Activated T-helper 1 cell treated with anti-CD3 and anti-CD28 coated beads, Interleukin-12 subunit alpha, Interleukin-12 subunit beta, Interleukin-2, Interleukin-4 antibody, amounts not matched to agents 30 ng/mL and 10 ng/mL and 1 ng/mL, durations not matched to agents 14 hours and 24 hours and 36 hours (primary cell): ENCODE measurements at places on chromosomes 1 and 21. TPM values are rescaled to one million over a fixed set of nuclear protein-coding genes. Genes with fewer than 3 reads are reported as not detected.

DNA sequence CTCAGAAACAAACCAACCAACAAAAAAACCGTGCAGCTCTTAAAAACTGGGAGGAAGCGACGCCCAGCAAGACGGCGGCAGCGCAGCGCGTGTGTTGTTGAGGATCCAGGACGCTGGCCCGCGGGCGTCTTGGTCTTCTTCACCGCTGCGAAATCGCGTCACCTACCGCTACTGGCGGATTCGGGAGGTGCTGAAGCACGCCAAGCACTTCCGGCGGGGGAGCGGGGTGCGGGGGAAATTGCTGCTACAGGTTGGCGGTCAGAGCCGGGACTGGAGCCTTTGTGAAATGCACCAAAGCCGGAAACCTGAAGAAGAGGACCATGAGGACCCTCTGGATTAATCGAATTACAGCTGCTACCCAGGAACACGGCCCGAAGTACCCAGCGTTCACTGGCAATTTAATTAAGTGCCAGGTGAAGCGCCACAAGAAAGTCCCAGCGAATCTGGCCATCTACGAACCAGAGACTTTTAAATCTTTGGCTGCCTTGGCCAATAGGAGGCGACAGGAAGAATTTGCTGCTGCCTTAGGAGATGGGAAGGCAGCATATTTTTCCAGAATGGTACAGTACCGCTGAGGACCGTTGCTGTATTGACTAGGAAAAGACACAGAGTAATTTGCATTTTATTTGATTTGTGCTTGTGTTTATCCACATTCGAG, 11.9 kb upstream of the RIPPLY3 start:
- no peaks in the 10 kb centered on the region for H3K36me3 ChIP-seq
- peaks cover 7% of the 10 kb centered on the region for H3K4me1 ChIP-seq
- no peak overlapping the region for H3K4me3 ChIP-seq

GRCh38 chr1:218348628-218349071, 3.5 kb downstream of the TGFB2 start:
- H3K4me3 ChIP-seq, result no peak overlapping the region
- peaks cover 27% of the 10 kb centered on the region for H3K4me1 ChIP-seq
- no peak for DNase-seq
- peaks cover 2% of the 10 kb centered on the region for H3K36me3 ChIP-seq
- peaks cover 57% of the 10 kb centered on the region for H3K27me3 ChIP-seq
- H3K27ac ChIP-seq, result no peak overlapping the region

DNA sequence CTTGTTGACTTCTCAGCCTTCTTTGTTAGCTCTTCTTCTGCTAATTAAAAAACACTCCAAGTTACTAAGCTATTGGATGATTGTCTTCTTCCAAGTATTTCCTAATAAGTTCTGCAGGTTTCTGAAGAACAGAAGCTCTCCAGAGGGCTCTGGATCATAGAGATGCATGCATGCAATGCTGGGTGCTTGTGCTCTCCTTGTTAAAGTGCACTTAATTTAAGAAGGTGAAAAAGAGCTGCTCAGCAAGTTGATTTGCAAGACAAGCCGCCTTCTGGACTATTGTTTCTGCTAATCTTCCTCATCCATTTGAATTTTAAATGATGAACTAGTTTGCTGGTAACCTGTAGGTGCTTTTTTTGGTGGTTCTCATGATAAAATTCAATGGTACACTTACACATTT, 16.1 kb downstream of the RRP15 start:
- H3K4me1 ChIP-seq, result peaks cover 5% of the 10 kb centered on the region
- H3K27me3 ChIP-seq, result no peaks in the 10 kb centered on the region
- H3K4me3 ChIP-seq, result no peak overlapping the region
- no peak overlapping the region for H3K27ac ChIP-seq

DNA sequence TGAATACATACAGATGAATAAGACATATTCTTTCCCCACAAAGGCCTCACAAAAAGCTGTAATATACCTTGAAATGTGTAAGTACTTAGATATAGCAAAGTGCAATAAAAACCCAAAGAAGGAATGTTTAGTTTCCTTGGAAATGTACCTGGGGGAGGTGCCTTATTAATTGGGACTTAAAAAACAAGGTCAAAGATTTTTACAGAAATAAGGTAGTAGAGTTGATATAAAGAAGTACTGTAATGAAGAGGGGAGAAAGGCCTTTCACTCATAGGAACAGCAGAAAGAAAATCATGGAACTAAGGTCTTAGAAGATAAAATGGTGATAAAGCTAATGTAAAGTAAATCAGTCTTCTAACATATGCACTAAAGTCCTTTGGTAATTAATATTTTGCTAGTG, 153.9 kb upstream of the B3GALT2 start:
- H3K4me3 ChIP-seq, result no peak overlapping the region
- DNase-seq, result no peak
- no peak overlapping the region for H3K27ac ChIP-seq
- peaks cover 7% of the 10 kb centered on the region for H3K4me1 ChIP-seq
- peaks cover 7% of the 10 kb centered on the region for H3K27me3 ChIP-seq
- no peaks in the 10 kb centered on the region for H3K36me3 ChIP-seq

DNA sequence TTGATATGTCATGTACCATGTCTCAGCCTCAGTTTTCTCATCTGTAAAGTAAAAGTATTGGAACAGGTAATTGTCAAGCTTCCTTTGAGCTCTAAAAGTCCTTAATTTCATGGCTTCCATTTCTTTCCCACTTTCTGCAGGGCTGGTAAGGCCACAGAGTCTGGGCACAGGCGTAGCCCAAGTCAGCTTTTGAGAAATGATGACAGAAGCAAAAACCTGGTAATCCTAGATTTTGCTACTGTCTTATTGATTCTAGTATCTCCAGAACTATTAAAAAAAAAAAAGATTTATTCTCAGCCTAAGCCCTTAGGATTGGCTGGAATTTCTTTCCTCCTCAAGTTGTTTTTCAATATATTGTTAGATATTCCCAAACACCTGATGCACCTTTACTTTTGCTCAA, 31.3 kb downstream of the PLXNA2 start:
- H3K36me3 ChIP-seq, result no peaks in the 10 kb centered on the region
- DNase-seq, result no peak
- H3K4me1 ChIP-seq, result no peaks in the 10 kb centered on the region
- no peak overlapping the region for H3K27ac ChIP-seq

DNA sequence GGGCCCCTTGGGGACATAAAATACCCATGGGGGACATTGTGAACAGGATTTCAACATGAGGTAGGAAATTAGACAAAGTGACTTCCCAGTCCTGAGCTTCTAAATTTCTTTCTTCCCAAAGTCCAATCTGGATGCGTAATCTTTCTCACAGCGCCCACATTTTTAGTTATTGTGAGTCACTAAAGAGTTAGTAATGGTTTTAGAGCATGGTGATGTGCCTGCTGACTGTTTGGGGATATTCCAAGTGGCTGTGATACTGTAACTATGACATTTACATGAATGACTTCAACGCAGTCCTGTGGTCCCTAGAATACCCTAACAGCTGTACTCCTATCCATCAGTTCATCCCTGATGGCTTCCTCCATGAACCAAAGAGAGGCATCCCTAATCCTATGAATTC, 224.0 kb upstream of the COA6 start:
- no peak for DNase-seq
- no peaks in the 10 kb centered on the region for H3K36me3 ChIP-seq
- peaks cover 6% of the 10 kb centered on the region for H3K4me1 ChIP-seq

DNA sequence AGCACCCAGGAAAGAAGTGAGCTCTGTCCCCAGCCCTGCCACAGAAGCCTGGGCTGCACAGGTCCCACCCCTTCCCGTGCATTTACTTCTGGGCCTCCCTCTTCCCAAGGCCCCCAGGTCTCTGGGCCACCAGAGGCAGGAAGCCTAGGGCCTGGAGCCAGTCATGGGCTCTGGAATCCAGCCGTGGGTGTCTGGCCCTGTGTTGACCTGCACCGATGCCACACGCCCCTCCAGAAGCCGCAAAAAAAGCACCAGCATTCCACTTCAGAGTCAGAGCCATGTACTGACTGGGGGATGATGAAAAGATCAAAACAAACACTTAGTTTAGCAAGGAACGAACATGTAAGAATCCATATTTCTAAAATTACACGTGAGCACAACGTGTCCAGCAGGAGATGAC, 141.7 kb downstream of the NPHP4 start:
- H3K36me3 ChIP-seq, result no peaks in the 10 kb centered on the region
- H3K27me3 ChIP-seq, result no peaks in the 10 kb centered on the region
- H3K4me1 ChIP-seq, result no peaks in the 10 kb centered on the region
- no peak for DNase-seq

DNA sequence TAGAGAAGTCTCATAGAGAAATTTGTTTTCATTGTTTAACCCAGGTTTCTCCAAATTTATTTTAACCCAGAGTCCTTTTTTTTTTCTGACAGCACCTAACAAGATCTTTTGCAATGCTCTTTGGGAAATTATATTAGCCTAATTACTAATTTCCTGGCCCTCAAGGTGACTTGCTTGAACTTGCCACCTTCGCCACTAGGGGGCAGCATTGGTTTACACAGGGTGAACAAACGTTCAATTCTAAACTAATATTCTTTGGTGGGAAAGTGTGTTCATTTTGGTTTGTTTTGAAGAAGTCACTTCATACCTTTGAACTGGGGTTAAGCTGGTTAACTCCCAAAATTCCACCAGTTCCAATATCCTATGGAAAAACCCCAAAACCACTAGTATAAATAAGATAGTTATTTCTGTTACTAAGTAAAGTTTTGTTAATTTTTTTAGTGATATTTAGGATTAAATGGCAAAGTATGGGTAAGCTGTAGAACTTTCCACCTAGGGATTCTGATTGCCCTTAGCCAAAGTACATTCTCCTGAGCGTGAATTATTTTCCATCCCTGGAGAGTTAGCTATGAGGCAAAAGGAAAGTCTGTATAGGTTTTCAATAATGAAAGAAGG, 13.0 kb downstream of the CCDC190 start:
- H3K4me3 ChIP-seq, result no peak overlapping the region
- H3K4me1 ChIP-seq, result no peaks in the 10 kb centered on the region
- H3K36me3 ChIP-seq, result no peaks in the 10 kb centered on the region
- H3K27ac ChIP-seq, result no peak overlapping the region
- DNase-seq, result peak; percentile 39

GRCh38 chr1:64981601-64982533, 15.5 kb upstream of the JAK1 start:
- no peak for DNase-seq
- peaks cover 8% of the 10 kb centered on the region for H3K27me3 ChIP-seq
- H3K27ac ChIP-seq, result no peak overlapping the region
- no peaks in the 10 kb centered on the region for H3K36me3 ChIP-seq
- peaks cover 14% of the 10 kb centered on the region for H3K4me1 ChIP-seq

- peak overlapping the region; percentile 23 for H3K4me3 ChIP-seq
- peak overlapping the region; percentile 80 for H3K27ac ChIP-seq
- no peak for DNase-seq
- H3K4me1 ChIP-seq, result peaks cover 42% of the 10 kb centered on the region
- H3K27me3 ChIP-seq, result no peaks in the 10 kb centered on the region
Measured at GRCh38 chr1:145985502-145986439, 10.6 kb downstream of the TXNIP start.

DNA sequence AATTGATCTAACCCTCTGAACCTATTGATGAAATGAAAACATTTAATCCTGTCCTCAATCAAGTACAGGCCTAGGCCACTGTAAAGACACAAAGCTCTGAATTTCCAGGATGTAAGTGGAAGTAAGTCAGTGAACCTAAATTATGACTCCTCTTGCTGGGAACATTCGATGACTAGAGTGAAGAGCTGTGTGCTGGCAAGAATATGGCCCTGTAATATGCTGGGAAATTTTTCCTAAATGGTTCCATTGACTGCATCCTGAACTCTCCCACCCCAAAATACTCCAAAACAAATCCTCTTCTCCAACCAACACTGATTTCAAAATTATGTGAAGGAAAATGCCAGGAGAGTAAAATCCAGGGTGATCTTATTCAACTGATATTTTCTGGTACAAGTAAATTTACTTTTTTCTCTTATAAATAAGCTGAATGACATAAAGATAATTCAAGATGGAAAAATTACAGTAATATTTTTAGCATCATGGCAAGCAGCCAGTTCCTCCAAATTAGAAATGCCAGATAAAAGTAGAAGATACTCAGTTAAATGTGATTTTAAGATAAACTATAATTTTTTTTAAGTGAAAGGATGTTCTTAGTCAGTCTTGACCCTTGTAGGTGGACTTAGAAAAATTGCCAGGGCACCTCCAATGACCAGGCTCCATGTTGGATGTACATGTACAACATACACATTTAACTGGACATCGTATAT, 269.4 kb downstream of the PTGER3 start:
- H3K27ac ChIP-seq, result no peak overlapping the region
- H3K27me3 ChIP-seq, result peaks cover 2% of the 10 kb centered on the region
- H3K4me3 ChIP-seq, result no peak overlapping the region
- no peaks in the 10 kb centered on the region for H3K36me3 ChIP-seq
- DNase-seq, result no peak

- no peak overlapping the region for H3K4me3 ChIP-seq
- H3K36me3 ChIP-seq, result no peaks in the 10 kb centered on the region
- H3K4me1 ChIP-seq, result no peaks in the 10 kb centered on the region
- DNase-seq, result no peak
- H3K27me3 ChIP-seq, result peaks cover 2% of the 10 kb centered on the region
- no peak overlapping the region for H3K27ac ChIP-seq
Measured at GRCh38 chr1:7010534-7011200, 225.4 kb downstream of the CAMTA1 start.

DNA sequence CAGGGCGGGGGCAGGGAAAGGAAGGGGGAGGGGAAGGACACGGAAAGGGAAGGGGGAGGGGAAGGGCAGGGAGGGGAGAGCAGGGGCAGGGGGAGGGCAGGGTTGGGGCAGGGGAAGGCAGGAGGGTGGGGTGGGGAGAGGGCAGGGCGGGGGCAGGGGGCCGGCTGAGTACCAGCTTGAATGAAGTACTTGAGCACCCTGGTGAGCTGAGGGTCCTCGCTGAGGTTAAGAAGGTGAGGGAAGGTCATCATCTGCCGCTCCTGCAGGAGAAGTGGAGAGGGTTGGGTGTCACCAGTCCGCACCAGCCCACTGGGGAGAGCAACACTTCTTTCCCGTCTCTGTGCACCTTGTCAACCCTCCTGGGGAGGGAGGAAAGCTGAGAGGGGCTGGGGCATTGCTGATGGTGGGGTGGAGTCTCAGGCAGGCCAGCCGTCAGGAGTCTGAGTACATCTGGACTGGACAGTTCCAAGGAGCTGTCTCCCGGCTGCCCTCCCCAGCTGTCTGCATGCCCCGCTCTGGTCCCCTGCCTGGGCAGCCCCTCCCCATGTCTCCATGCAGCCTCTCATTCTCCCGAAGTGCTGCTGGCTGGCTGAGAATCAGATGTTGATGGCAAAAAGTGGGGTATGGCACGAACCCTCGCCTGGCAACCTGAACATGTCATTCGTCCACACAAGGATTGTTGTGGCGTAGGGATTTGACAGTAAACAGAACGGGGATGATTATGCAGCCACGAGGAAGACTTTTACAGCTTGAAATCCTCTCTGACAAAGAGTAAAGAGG, 70.0 kb downstream of the SCCPDH start:
- H3K36me3 ChIP-seq, result no peaks in the 10 kb centered on the region
- no peak overlapping the region for H3K27ac ChIP-seq
- no peaks in the 10 kb centered on the region for H3K27me3 ChIP-seq

TFF2 gene
- not detected in 2 replicates for total RNA-seq

NOTCH2 gene
- total RNA-seq, result 110 and 111 TPM in 2 replicates

ITLN1 gene
- total RNA-seq, result not detected in 2 replicates

SOAT1 gene
- total RNA-seq, result 48.7 and 49.0 TPM in 2 replicates

DMBX1 gene
- not detected in 2 replicates for total RNA-seq

KCNA3 gene
- total RNA-seq, result 38.1 and 42.2 TPM in 2 replicates

WNT2B gene
- 0.05 and 0.10 TPM in 2 replicates for total RNA-seq
